Activated naive CD8-positive, alpha-beta T cell treated with anti-CD3 and anti-CD28 coated beads, Interleukin-2, amount 50 U/mL, for 16 hours (primary cell): ENCODE measurements at places on chromosomes 6 and 20.

- no peak for DNase-seq
These were observed 59.5 kb downstream of the MANEA start for GRCh38 chr6:95636552-95637431.

DNA sequence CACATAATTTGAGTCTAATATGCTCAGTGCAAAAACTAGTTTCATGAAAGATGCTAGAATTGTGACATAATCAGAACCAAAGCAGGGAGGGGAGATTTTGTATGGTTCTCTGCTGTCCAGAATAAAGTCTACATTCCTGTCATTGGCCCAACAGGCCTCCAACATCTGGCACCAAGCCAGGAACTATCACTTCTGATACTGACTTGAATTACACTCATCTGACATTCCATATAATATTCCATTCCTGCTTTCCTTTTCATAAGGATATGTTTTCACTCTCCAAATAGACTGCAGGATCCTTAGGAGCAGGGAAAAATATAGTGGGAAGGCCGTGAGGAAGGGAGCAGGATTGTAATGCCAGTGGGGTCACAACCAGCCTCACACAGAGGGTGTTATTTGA is 84.6 kb upstream of the BTN3A2 start:
- DNase-seq: no peak

DNA sequence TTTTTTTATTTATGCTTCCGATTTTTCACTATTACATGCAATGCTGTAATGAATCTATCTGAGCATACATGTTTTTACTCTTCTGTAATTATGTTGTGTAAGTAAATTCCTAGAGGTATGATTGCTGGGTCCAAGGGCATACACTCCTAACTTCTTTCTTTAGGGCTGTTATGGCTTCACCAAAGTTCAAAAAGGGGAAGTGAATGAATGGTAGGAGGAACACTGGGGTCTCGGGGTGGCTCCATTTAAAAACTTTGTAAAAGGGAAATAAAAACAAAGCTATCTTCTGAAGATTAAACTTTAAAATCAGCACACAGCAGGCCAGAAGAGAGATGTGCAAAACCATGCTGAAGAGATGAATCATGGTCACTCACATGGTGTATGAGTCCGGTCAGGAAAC is 289.1 kb upstream of the SUPT3H start:
- DNase-seq: no peak

GRCh38 chr6:148701375-148701774 is 45.5 kb upstream of the UST start:
- no peak for DNase-seq

DNA sequence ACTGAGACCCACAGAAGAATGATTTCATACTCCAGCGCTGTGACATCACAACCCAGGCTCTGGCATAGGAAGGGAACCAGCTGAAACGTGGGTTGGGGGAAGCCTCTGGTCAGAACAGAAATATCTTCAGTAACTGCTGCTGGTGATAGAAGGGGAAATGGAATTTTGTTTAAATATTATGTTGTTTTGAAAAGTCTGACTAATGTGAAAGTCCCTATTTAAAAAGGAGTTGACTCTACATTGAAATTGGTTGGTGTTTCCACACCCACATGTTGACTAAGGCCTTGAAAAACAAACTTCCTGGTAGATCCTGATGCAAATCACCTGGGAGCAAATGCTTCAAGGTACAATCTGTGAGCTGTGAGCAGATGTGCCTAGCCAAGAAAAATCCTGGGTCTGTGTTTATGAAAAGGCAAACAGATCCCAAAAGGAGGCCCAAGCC is 24.5 kb upstream of the TCP11 start:
- DNase-seq: no peak

- no peak for DNase-seq
These were observed 271.2 kb downstream of the PRL start for GRCh38 chr6:22025468-22026163.

DNA sequence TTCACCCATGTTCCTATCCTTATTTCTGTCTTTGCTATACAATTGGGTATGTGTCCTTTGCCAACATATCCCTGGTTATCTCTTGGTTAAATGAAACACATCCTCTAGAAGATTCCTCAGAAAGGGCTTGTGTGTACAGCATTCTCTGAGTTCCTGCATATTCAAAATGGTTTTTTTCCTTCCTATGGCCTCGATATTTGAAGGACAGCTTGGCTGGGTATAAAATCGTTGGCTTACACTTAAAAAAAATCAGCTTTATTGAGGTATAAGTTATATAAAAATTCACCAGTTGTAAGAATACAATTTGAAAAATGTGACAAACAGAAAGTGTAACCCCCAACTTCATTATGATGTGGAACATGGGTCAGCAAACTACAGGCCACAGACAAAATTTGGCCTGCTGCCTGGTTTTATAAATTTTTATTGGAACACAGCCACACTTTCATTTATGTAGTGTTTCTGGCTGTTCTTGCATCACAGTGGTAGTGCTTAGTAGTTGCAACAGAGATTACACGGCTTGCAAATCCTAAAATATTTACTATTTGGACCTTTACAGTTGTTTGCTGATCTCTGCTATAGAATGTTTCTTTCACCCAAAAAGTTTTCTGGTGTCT is 16.7 kb downstream of the PCMT1 start:
- no peak for DNase-seq

DNA sequence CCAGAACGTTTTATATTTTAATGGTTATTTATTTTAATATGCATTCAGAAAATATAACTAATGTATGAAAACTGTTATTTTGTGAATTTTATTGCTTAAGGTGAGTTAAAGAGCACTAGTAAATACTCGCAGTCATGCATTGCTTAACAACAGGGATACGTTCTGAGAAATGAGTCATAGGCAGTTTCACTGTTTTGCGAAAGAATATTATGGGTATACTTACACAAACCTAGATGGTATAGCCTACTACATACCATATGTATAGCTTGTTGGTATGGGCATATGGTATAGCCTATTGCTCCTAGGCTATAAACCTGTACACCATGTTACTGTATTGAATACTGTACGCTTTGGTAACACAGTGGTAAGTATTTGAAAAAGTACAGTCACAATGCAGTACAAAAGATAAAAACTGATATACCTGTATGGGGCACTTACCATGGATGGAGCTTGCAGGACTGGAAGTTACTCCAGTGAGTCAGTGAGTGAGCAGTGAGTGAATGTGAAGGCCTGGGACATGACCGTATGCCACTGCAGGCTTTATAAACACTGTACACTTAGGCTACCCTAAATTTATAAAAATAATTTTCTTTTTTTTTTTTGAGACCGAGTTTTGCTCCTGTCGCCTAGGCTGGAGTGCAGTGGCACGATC is 38.5 kb downstream of the ARFGEF2 start:
- no peak for DNase-seq

DNA sequence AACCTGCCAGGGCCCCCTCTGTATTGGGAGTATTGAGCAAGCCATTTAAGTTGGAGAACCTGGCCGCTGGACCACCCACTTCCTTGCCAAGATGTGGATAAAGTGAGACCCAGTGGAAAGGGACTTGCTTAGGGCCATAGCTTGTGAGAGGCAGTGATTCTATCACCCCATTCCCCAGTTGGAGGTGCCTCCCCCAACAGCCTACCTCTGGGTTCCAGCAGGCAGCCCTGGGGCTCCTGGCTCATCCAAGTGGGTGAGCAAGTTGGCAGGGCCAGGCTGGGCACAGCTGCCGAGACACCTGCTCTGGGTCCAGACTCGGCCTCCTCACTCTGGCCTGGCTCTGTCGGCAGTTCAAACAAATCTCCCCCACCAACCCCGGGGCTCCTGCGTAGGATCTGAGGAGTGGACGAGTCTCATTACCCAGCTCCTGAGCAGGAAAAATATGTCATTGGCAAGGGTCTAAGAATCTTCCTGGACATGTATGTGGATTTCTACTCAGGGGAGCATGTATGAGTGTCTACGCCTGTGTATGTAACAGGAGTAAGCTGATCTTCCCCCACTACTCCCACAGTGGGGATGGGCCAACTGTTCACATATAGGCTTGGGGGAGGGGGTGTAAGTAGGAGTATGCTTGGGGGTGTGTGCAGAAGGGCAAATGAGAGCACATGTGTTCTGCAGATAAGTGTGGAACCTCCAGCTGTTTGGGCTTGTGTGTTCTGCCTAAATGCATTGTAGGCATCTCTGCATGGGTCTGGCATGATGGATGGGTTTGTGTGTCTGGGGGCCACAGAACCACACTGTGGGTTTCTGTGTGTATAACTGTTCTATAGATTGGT is 1.9 kb downstream of the ID1 start:
- no peak for DNase-seq

- DNase-seq: no peak
These were observed 97.9 kb downstream of the SSR1 start for GRCh38 chr6:7215131-7215530.

GRCh38 chr20:35478804-35479472 is 23.5 kb downstream of the CEP250 start:
- DNase-seq: no peak

DNA sequence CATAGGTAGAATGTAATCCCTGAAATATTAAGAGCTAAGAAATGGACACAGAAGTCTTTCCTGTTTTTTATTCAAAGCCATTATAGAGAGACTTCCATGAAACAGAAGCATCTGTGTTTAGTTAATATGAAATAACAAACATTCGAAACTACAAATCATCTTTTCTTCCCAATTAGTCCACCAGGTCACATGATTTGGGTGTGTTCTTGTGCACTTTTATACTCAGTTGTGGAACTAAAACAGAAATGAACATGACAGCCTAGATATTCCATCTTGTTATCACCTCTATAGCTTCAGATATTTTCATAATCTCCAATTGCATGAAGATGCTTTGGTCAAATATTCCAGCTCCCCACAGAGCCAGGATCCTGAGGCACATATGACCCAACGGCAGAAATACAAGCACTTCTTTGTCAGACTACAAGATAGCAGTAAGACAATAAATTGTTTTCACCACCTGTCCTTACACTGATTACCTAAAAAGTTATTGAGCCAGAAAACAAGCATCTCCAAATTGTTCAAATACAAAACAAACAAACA is 116.8 kb upstream of the BEND6 start:
- DNase-seq: no peak
